Activated naive CD4-positive, alpha-beta T cell (primary cell): ENCODE measurements at places on chromosomes 7 and 10.

GRCh38 chr7:22730066-22730710 lies 3.2 kb downstream of the IL6 start:
- no peak for DNase-seq

- no peak for DNase-seq
These were observed 7.0 kb upstream of the TRDMT1 start for GRCh38 chr10:17208476-17208875.

DNA sequence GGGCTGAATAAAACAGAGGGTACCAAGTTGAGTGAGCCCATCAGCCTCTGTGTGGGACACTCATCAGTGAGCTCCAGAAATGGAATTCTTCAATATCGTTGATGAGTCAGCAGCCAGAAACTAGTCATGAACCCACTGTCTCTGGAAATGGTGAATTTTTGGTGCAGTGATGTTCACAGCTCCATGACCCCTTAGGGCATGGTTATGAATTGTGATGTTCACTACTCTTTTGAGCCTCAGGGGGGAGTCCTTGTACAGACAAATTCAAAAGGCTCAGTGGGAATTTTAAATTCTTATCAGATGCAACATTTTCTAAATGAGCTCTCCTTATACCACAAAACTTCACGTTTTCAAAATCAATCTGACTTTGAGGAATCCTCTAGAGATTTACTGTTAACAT lies 335.7 kb downstream of the PHTF2 start:
- no peak for DNase-seq

- DNase-seq = no peak
These were observed 180.8 kb downstream of the MAD1L1 start for GRCh38 chr7:2051707-2052656.

GRCh38 chr10:131937836-131938235 lies 37.0 kb downstream of the PPP2R2D start:
- DNase-seq = no peak

GRCh38 chr10:73512207-73512743 lies 16.5 kb upstream of the PPP3CB start:
- DNase-seq = no peak

GRCh38 chr10:78757344-78757925 lies 311.3 kb upstream of the ZMIZ1 start:
- no peak for DNase-seq

DNA sequence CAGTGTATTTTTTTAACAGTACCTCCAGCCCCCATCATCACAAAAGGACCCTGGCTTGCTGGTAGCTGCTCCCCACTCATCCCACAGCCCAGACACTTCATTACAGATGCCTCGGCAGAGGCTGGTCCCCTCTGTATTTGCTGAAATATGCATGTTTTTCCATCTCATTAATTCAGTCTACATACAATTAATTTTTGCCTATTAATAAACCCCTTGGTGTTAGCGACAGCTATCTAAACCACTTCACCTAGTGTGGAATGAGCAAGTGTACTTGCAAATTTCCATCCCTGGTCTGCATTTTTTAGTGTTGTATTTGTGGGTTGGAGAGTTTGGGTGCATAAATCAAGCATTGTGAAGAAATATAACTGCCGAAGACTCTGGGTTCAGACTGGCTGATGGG lies 216.9 kb downstream of the MGMT start:
- DNase-seq = no peak

DNA sequence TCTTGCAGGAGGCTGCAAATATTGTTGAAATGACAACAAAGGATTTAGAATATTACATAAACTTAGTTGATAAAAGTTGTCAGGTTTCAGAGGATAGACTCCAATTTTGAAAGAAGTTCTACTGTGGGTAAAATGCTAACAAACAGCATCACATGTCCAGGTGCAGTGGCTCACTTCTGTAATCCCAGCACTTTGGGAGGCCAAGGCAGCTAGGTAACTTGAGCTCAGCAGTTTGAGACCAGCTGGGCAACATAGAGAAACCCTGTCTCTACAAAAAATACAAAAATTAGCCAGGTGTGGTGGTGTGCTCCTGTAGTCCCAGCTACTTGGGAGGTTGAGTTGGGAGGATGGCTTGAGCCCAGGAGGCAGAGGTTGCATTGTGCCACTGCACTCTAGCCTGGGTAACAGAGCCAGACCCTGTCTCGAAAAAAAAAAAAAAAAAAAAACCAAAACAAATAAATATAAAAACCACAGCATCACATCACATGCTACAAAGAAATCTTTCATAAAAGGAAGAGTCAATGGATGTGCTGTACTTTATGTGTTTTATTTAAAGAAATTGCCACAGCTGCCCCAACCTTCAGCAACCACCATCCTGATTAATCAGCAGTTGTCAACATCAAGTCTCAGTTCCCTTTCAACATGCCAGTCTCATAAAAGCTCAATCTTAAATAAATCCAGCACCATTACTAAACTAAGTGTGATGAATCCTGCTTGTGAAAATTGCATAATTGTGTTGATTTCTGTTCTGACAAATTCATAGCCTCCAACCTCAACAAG lies 83.2 kb upstream of the MBL2 start:
- DNase-seq = no peak

DNA sequence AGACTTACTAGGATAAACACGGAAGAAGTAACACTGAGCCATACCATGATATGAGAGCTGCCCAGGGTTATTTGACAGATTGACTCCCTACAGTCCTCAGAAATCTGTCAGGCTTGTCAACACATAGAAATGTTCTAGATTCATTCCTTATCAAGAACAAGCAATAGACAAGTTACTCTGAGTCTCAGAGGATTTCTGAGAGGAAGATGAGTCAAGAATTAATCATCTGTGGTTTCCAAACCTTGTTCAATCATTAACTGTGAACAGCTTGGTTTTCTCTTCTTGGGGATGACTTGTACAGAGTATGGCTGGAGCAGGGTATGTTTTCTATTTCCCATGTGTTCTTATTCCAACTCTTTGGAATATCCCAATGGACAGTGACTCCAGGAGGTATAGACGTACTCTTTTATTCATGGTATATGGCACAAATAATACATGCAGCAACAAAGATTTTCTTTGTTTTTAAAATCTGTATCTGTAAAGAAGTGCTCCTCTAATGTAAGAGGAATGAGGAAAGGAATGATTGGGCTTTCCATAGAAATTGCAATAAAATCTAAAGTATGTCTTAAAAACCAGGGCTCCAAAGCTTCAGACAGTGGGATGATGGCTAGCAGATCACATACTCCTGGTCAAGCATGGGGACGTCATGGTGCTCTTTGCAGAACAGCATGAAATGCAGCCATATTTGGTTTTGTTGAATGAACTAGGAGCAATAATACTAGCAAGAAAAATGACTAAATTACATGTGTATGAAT lies 11.9 kb upstream of the SFR1 start:
- no peak for DNase-seq

DNA sequence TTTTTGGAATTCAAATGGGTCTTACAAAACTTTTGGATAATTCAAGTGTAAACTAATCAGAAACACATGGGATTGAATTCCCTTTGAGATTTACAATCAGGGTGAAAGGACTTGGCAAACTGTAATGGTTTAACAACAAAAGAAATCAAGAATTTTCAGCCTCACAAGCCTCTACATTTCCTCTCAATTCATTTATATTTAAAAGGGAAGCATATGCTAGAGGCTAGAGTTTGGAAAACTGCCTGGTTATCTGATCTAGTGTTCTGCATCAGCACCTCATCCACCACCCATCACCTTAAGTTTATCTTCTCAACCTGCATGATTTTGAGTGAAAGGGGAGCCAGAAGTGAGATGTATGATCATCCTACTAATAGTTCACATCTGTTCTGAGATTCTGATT lies 120.7 kb downstream of the TES start:
- no peak for DNase-seq

GRCh38 chr7:76066716-76067503 lies 19.0 kb downstream of the MDH2 start:
- no peak for DNase-seq

GRCh38 chr7:44978511-44979366 lies at the start of gene MYO1G:
TSS of gene MYO1G (minus strand) at chr7:44979015. CDS start at chr7:44978961, 54 bp downstream.
- DNase-seq = peak; percentile 65

DNA sequence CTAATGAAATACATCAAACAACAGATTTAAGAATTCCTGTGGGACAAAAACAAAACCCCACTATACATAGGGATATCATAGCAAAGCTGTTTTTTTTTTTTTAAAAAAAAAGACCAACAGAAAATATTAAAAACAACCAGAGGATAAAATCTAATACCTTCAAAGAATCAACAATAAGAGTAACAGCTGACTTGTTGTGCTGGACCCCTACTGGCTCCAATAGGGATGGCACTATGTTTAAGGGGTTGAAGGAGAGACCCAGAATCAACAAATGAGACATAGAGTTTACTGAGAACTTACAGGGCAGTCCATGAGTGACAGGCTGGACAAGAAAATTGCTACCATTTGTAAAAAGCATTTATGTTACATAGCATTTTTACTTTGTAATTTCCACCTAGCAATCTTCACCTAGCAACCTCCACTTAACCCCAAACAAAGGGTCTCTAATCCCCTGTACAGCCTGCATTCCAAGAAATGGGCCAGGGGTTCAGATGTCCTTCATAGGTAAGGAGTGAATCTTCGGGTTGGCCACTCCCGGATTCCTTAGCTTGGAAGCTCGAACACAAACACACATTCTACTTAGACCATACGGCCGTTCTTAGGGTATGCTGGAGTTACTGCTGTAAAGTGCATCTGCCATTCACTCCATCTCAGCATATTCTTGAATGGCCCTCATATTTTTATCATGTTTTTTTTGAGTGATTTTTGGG lies 25.8 kb downstream of the ASZ1 start:
- no peak for DNase-seq

- DNase-seq = no peak
These were observed 42.7 kb downstream of the CAMK2B start for GRCh38 chr7:44282601-44283171.

DNA sequence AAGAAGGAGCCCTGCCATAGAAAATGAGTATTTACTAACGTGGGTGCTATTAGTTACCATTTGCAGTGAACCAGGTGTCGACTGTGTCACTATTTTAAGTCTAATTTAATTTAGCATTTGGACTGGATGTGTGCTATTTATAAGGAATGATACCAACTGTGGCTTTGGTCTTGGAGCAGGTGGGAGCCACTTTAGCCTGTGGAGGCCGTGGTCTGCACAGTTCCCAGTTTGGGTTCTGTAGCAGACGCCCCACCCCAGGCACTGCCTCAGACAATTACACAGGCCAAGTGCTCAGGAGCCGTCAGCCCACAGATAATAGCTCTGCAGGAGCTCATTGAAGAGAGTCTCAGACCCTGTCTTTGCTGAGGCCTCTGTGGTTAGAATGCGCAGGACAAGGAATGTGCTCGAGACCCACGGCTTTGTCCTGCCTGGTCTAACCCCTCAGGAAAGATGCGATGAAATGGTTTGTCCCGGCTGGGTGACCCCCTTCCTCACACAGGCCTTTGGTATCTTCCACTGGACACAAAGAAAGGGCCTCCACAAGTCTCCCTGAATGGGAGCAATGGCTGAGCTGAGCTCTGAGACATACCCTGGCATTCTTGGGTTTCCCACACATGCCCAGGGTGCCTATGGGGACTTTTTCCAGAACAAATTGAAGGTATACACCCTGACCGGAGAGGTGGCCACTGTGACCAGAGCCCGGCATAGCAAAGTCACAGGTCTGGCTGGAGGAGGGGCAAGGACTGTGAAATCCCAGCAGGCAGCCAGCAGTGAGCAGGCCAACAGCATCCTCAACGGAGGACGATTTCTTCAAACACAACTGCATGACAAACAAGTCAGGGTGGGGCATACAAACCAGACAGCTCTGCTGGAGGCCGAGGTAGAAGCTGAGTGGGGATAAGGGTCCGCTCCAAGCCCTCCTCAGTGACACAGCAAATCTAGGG lies 251.2 kb downstream of the ARHGAP12 start:
- DNase-seq = no peak

GRCh38 chr10:99569961-99570360 lies 37.2 kb downstream of the NKX2-3 start:
- no peak for DNase-seq

- no peak for DNase-seq
These were observed 27.5 kb upstream of the PURB start for GRCh38 chr7:44912775-44913347.

DNA sequence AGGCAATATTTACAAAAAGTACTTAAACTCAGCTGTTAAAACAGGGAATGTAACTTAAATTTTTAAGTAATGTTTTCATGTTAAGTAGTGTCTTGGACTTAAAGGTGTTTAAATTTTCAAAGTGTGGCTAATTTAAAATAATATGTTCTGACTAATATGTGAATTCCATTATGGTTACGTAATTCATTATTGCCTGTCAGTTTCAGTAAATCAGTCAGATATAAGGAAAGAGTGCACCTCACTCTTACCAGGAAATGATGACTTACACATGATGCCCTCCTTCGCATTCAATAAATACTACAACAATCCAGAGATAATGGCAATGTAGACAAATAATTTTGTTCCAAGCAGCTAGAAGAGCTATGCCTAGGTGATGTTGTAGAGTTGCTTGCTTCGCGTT lies 69.0 kb upstream of the WNT16 start:
- no peak for DNase-seq

GRCh38 chr7:148535217-148535616 lies 55.3 kb upstream of the C7orf33 start:
- DNase-seq = no peak

DNA sequence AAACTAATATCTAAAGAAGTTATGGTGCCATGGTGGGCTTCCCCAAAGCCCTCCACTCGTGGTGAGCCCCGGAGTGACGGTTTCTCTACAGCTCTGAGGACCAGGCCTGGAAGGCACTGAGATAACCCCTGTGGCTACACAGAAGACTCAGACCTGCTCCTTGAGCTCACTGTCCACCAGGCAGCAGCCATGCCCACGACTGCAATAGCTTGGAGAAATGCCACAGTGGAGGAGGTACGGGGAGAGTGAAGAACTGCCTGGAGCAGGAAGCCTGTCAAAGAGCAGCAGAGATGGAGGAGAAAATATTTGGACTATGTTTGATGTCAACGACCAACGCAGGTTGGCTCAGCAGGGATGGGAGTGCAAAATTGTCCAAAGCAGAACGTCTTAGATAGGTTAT lies 300.1 kb upstream of the NPSR1 start:
- no peak for DNase-seq

GRCh38 chr7:83337050-83337449 lies 174.4 kb upstream of the PCLO start:
- no peak for DNase-seq

GRCh38 chr10:10330418-10330817 lies 687.3 kb upstream of the CELF2 start:
- no peak for DNase-seq

GRCh38 chr10:32317795-32318357 lies 29.1 kb downstream of the EPC1 start:
- DNase-seq = no peak

DNA sequence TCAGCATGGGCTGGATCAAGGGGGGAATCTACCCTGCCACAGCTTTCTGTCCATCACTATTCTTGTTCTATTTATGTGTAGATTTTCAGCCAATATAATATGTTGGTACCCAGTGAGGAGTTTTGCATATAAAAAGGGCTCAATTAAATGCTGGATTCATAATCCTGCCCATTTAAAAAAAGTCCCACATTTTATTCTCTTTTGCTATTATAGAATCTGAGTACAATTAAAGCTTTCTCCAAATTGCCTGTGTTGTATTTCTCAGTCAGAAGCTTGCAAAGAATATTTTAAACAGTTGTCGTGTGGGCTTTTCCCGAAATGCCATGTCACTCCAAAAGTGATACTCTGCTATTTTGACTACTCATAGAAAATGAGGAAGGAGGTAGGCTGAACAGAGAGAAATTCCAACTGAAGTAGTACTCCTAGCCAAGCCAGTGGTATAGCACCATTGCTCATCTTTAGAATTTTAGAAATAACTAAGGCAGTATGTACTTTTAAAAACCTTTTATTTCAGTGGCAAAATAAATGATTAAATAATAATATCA lies 108.3 kb upstream of the HDAC9 start:
- DNase-seq = no peak
